Naive thymus-derived CD4-positive, alpha-beta T cell (primary cell): ENCODE measurements at places on chromosomes 6 and 20. TPM values are rescaled to one million over a fixed set of nuclear protein-coding genes. Genes with fewer than 3 reads are reported as not detected.

GNAS-AS1 gene
- polyA plus RNA-seq: not detected

- H3K27me3 ChIP-seq: no peaks in the 10 kb centered on the region
- DNase-seq: no peak
- no peaks in the 10 kb centered on the region for H3K36me3 ChIP-seq
- H3K27ac ChIP-seq: no peak overlapping the region
Observed at GRCh38 chr6:81638366-81638765, 114.1 kb downstream of the TENT5A start.

GRCh38 chr6:105799056-105799455, 287.1 kb upstream of the PRDM1 start:
- no peaks in the 10 kb centered on the region for H3K36me3 ChIP-seq
- no peaks in the 10 kb centered on the region for H3K4me1 ChIP-seq
- no peaks in the 10 kb centered on the region for H3K27me3 ChIP-seq

DNA sequence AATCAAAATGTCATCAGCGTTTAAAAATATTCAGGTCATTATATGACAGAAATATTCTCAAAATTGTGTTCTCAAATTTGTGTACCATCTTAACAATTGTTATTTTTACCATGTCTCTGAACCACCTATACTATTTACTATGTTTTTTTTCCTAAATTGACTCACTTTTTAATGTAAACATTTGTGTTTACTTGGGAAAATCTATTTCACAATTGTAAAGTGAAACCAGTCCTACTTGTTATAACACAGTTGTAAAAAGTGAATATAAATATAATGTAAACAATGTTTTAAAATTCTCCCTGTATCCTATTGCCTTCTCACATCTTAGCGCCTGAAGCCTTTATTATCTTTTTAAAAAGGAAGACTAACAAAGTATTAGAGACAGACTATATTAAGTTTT, 83.5 kb downstream of the ADGRG6 start:
- H3K27ac ChIP-seq: no peak overlapping the region
- H3K4me1 ChIP-seq: no peaks in the 10 kb centered on the region
- no peak for DNase-seq
- no peaks in the 10 kb centered on the region for H3K36me3 ChIP-seq

DNA sequence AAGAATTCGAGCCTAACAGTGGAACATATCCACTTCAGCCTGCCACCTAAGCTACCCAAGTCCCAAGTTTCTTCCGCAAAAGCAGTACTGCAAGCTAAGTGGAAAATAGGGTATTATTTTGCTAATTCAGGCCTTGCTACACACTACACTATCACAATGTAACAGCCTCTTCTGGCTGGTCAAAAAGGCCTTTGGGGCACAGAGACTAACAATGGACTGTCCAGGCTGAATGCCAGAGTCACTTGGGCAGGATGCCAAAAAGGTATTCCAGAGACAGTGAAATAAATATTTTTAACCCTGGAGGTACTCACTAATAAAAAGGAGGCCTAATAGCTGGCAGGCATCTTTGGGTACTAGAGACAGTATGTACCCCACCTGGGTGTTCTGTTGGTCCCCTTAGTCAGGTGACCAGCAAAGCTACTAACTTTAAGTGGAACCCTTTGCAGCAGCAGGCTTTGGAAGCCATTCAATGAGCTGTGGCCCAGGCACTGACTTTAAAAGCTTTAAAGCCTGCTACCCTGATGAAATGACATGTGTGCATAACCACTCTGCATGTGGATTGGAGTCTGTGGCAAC, 692.1 kb downstream of the HTR1B start:
- no peaks in the 10 kb centered on the region for H3K36me3 ChIP-seq
- no peak for DNase-seq

GRCh38 chr6:37135835-37136694, 33.9 kb upstream of the PIM1 start:
- no peaks in the 10 kb centered on the region for H3K36me3 ChIP-seq
- H3K4me1 ChIP-seq: peaks cover 19% of the 10 kb centered on the region
- no peak for DNase-seq
- no peak overlapping the region for H3K27ac ChIP-seq
- no peak overlapping the region for H3K4me3 ChIP-seq

GRCh38 chr6:13260831-13261230, 67.5 kb downstream of the TBC1D7 start:
- no peaks in the 10 kb centered on the region for H3K4me1 ChIP-seq
- no peaks in the 10 kb centered on the region for H3K27me3 ChIP-seq
- DNase-seq: no peak
- no peaks in the 10 kb centered on the region for H3K36me3 ChIP-seq
- H3K27ac ChIP-seq: no peak overlapping the region
